ENCODE measurements at places on chromosomes 7 and 10.

- no peak for DNase-seq
Observed at GRCh38 chr7:2201128-2201527, 31.6 kb downstream of the MAD1L1 start.

DNA sequence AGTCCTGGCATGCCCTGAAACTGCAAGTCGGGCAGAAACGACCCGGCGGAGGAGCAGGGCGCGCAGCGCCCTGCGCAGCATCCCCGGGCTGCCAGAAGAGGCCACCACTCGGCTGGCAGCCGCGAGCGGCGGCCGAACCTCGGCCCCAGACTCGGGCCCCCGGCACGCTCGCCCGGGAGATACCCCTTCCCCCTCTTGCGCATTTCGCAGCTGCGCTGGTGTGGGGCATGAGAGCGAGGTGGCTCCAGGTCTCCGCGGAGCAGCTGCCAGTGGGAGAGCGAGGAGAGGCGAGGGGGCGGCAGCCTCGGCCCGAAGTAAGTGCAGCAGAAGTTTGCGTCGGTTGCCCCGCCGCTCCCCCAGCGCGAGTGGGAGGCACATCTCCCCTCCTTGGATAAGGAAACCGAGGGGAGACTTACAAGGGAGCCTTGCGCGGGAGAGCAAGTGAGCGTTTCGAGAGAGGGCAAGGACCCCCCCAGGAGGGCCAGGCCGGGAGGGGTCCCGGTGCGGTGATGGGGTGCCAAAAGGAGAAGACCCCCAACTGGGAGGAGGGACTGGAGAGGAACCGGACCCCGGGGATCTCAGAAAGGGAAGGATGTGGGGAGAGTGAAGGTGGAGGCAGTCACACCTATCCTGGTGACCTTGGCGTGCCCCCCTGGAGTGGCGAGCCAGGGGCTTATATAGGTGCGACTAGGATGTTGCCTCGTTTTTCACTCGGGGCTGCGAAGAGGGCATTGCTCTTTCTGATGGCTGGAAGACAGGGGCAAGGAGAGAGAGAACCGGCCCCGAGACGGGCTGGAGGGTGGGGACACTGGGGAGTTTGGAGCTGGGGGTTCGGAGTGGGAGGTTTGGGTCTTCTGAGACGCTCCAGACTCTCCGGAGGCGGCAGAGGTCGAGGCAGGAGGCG lies 256.3 kb downstream of the OTUD1 start:
- no peak for DNase-seq

- no peak for DNase-seq
Observed at GRCh38 chr10:8873310-8873709, 818.8 kb downstream of the GATA3 start.

GRCh38 chr10:103958996-103959395 lies 7.9 kb upstream of the SLK start:
- no peak for DNase-seq

GRCh38 chr10:5524641-5525560 lies at the start of gene CALML3:
Gene CALML3 (plus strand): TSS chr10:5524961. CDS start chr10:5525086, 125 bp downstream.
- no peak for DNase-seq

DNA sequence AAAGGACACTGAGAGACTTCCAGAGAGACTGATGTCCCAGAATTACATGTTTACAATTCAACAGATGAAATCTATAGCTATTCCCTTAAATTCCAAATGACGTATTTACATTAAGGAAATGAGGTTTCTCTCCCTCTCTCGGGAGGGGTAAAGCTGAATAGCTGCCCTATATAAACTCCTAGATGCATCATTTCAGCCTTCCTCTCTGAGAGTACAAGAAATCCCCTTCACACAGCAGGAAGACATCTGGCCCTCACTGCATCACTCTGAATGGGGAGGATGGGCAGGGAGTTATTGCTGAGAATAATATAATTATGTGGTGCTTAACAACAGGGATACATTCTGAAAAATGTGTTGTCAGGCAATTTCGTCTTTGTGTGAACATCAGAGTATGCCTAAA lies 11.0 kb downstream of the POT1 start:
- DNase-seq, result peak; percentile 16

GRCh38 chr10:59624951-59625350 lies 84.7 kb downstream of the SLC16A9 start:
- DNase-seq, result no peak

DNA sequence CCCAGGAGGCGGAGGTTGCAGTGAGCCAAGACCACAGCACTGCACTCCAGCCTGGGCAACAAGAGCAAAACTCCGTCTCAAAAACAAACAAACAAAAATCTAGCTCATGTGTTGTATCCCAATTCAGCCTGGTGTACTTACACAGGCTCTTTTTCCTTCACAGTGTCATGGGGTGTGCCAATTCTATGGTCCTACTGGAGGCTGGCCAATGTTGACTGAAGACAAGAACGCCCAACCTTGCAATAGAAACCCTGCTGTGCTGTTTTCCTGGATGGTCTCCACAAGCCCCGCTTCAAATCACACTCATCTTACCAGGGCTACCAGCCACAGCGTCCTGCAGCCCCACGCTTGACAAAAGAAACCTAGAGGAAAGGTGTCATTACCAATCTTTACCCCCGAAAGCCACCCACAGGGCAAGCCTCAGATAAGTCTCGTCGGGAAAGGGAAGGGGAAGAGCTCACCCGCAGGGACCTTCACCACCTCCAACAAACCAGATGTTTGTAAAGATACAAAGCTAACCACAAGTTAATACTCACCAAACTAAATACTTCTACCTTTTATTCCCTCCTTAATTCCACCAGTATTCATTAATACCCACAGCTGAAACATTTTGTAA lies 64.8 kb downstream of the TNS3 start:
- no peak for DNase-seq

DNA sequence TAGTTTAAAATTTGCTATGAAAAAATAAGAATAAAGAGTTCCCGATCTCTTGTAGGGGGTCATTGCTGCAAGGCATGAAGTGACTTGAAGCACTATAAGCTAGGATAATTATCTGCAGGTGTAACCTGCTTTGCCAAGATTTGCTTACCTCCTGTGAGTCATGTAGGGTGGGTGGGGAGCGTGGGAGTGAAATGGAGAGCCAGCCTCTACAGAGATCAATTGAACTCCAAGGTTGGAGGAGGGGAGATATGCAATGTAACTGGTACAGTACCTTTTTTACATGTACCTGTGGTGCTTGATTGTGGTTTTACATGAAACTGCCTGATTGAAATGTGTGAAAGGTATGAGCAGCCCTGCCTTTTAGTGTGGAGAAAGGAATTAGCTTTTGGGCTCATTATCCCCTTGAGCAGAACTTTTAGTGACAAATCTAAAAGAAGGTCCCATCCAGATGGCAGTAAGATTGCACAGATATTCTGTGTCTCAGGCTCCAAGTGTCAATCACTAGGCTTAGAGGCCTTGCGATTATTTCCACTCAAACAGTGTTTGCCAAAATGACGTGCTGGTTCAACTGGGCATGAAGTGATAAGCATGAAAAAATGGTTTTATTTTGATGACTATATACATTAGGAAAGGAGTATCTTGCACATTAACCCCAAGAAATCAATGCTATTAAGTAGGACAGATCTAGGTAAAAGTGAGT lies 138.6 kb upstream of the GRB10 start:
- no peak for DNase-seq

DNA sequence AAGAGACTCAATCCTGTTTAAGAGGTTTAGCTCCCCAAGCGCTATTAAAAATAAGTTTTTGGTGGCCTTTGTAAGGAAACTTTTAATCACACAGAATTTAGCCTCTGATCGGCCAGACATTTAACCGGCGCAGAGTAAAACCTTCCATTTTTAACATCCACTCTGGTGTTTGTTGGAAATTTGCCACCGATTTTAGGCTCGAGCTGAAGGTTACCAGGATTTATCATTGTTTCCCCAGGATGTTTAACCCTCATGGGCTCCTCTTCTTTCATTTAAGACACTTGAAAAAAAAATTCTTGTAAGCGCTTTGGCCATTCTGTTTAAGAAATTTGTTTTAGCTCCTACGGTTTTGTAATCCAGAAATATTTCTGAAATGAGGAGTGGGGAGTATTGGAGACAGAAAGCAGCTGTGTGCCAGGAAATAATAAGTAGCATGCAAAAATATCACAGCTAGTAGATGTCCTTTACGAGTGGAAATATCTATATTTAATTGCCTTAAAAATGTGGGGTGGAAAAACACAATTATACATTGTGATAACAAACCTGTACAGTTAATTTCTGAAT lies 3.4 kb downstream of the NEUROD6 start:
- no peak for DNase-seq

GRCh38 chr7:36535866-36536664 lies 146.4 kb downstream of the ANLN start:
- no peak for DNase-seq

GRCh38 chr10:2623675-2624274 lies 443.6 kb upstream of the PFKP start:
- DNase-seq, result no peak

GRCh38 chr7:55053651-55054571 lies 35.1 kb downstream of the EGFR start:
- DNase-seq, result no peak

GRCh38 chr7:159109653-159110035 lies 35.0 kb downstream of the VIPR2 start:
- no peak for DNase-seq

DNA sequence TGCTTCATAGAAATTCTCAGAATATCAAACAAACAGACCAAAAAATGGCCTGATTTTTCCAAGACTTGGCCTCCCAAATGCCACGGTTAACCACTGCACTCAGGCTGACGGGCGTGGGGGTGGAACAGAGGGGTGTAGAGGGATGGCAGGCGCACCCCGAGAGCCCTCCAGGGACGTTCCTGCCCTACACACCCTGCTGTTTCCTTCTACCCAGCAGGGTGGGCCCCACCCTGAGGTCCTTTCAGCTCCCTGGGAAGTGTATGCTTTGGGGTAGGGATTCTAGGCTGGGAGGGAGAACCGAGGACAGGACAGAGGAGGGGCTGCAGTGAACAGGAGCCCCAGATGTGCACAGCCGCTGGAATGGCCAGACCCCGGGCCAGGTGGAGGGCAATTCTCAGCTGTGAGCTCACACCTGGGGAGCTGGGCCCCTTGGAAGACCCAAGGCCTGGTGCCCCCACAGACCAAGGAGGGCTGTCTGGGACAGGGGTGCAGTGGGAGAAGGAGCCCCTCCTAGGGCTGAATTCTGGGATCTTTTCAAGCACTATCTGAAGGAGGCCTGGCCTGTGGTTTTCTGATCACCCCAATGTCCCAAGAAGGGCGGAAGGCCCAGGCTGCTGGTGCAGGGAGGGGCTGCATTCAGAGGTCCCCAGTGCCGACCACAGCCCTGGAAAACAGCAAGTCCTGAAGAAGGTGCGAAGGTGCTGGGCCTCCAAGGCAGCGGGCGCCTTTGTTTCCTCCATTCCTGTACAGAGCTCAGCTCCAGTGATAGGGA lies 32.9 kb upstream of the INPP5A start:
- DNase-seq, result no peak

DNA sequence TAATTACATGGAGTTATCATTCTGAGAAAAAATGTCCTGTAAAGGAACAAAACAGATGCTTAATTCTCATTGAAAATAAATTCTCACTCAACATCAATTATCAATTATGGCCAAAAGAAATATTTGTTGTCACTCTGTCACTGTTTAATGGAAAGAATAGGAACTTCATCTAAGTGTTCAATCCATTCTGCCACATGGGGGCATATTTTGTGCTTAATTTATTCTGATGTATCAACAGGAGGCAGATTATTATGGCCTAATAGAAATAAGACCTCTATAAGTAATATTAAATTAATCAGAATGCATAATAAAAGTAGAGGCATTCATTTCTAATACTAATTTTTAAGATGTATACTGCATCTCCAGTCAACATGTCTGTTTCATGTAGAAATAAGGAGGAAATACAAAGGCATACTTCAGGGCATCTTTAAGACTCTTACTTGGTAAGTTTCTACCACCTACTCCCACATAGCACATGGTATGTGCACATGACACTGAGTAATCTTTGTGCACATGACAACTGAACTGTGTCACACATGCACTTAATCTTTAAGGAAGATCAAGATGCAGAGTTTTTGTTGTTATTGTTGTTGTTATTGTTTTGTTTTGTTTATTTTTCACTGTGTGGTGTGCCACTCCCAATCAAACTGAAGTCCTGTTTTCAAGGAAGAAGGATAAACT lies 420.4 kb upstream of the SEMA3A start:
- no peak for DNase-seq

DNA sequence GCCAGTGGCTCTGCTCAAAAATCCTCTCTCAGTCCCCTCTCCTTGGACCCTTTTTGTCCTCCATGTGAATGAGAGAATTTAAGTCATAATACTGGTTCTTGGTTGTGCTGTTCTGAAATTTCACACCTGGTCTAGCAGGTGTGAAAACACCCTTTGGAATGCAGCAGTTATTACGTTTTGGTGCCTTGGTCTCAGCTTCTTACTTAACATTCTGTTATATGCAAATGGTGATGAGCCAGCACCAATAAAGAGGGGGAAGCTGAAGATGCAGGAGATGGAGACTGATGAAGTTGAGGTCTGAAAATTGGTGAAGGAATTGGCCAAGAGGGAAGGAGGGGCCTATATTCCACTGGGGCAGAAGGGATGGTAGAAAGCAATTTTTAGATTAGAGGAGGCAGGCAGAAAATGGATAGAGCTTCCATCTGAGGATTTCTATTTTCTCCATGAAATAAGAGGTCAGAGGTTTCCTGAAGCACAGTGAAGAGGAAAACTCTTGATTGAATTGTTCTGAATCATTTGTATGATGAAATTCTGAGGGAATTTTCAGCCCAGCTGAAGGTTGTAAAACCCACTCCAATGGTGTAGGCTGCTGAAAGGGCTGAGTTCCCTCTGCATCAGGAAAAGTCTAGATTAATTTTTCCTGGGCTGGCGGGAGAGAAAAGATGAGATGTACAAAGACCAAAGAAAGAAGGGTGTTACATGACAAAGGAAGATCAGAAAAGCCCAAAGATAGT lies 94.0 kb upstream of the FAM180A start:
- DNase-seq, result no peak

- no peak for DNase-seq
Observed at GRCh38 chr7:19410106-19410505, 264.9 kb upstream of the FERD3L start.

DNA sequence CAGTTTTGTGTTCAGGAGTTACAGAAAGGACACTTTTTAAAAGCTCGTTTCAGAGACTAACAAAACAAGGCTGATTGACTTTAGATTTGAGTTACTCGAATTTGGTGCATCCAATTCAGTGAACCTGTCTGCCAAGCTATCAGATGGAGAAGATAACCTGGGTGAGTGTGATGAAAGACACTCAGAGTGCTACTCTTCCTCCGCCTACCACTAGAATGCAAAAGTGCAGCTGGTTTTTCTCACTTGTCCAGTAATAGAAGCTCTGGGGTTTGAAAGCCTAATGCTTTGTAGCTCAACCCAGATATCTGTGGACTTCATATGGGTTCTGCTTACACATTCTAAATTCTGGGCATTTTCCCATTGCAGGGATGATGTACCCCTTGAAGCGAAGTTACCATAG lies 82.8 kb upstream of the NPY start:
- DNase-seq, result no peak

DNA sequence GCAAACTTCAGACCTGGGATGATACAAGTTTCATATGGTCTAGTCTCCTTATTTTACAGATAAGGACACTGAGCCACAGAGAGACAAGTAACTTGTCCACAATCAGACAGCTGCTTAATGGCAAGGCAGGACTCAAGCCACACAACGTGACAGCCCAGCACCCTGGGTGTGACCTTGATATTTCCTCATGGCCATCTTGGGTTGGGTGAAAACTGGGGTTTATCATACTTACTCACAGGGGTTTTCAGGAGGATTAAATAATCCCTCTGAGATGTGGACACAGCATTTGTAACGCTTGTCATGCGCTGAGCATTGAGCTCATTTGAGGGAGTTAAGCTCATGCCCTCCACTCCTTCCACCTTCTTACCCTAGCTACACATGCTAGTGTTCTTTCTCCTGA lies 58.0 kb downstream of the ABLIM1 start:
- DNase-seq, result no peak

- peak; percentile 56 for DNase-seq
Observed at GRCh38 chr7:100053215-100053614, 3.6 kb downstream of the ZSCAN21 start.
